ENCODE measurements at places on chromosomes 2 and 18. TPM values are rescaled to one million over a fixed set of nuclear protein-coding genes. Genes with fewer than 3 reads are reported as not detected.

Gene UGT1A9
- not detected for polyA plus RNA-seq

Gene INHBB
- polyA plus RNA-seq = 0.01 TPM

Gene CAPN13
- 0.09 TPM for polyA plus RNA-seq

Gene ARL4C
- polyA plus RNA-seq = 55.0 TPM

DNA sequence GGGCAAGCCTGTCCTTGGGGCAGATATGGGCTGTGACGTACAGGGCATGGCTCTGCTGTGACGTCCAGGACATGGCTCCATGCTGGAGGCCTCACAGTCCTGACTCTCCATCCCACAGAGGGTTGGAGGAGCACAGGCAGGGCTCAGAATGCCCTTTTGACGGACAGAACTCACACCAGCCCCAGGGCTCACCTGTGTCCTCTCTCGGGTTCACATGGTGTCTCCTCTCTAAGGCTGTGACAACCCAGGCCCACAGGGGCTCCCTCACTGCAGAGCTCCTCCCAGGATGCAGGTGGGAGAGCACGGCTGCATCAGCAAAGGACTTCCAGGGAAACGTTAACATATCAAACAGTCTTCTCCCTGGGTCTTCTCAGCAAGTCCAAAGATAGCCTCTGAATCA is 133.8 kb downstream of the EIPR1 start:
- no peaks in the 10 kb centered on the region for H3K36me3 ChIP-seq
- H3K27me3 ChIP-seq = no peaks in the 10 kb centered on the region
- no peaks in the 10 kb centered on the region for H3K4me1 ChIP-seq
- DNase-seq = no peak

- H3K36me3 ChIP-seq = no peaks in the 10 kb centered on the region
- no peak overlapping the region for H3K4me3 ChIP-seq
- DNase-seq = no peak
- H3K4me1 ChIP-seq = peaks cover 32% of the 10 kb centered on the region
These were observed 130.3 kb upstream of the CTAGE1 start for GRCh38 chr18:22547807-22548561.

Measured in keratinocyte (primary cell).